NB4 (cell line): ENCODE measurements at places on chromosomes 13 and 19.
A peak's percentile ranks its signal among the peaks of the same experiment; 100 is the strongest.

DNA sequence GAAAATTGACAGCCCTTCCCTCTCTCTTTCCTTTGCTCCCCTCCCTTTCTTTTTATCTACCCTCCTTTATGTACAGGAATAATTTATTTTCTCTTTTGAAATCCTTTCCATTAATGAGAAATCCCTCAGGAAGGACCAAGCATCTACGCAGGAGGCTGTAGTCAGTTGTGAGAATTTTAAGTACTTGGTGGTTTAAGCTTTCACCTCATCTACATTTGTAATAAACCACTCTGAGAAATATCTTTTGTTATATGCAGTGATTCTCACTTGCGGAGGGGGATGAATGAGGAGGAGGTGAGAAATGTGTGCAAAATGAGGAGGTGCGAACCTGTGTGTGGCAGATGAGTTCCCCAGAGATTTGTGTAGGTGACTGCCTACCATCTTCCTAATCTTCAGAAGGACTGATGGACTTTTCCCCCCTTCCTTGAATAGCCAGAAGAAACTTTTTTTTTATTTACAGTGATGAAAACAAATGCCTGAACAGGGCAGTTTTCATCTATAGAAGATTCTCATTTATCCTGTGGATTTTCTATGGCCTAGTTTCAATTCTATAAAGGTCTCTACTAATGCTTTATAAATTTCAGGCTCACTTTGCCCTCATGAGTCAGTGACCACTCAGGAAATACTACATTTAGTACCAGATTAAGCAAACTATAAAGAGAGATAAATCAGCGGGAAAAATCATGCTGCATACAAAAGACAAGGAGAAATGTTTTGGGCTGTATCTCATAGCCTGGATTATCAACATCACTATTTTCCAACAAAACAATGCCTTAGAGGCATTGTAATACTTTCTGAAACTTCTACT, 118.3 kb downstream of the LHFPL6 start:
- no peak for DNase-seq

- DNase-seq = no peak
Measured at GRCh38 chr13:91269237-91269636, 78.2 kb upstream of the MIR17HG start.

DNA sequence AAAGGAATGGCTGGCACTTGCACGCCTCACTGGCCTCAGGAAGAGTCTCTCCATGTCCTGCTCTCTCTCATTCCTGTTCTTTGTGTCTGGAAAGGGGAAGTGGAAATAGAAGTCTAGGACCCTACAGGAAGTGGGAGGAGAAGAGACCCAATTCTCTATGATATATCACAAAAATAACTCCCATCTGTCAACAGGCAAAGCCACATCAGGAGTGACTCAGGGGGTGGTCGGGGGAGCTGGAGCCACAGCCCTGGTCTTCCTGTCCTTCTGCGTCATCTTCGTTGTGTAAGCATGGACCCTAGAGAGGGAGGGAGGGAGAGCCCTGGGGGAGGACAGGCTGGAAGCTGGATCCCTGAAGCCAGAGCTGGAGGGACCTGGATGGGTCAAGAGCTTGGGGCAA, 3.0 kb downstream of the SIGLEC9 start:
- peak; percentile 94 for DNase-seq

DNA sequence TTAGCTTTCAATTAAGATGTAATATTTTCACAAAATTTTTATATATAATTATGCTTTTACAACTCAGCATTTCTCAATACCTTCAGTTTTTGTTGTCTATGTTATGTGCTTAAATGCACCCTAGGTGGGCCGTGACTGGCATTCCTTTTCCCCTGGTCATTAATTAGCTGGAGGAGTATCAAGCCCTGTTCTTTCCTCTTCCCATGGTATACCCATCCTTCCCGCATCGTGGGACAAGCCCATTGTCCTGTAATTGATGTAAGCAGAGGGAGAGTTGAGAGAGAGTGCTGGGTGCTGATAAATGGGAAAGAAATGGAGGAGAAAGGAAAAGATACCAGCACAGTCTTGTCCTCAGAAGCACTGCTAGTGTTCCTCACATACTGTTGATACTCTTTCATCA, 591.7 kb downstream of the GPC6 start:
- no peak for DNase-seq

DNA sequence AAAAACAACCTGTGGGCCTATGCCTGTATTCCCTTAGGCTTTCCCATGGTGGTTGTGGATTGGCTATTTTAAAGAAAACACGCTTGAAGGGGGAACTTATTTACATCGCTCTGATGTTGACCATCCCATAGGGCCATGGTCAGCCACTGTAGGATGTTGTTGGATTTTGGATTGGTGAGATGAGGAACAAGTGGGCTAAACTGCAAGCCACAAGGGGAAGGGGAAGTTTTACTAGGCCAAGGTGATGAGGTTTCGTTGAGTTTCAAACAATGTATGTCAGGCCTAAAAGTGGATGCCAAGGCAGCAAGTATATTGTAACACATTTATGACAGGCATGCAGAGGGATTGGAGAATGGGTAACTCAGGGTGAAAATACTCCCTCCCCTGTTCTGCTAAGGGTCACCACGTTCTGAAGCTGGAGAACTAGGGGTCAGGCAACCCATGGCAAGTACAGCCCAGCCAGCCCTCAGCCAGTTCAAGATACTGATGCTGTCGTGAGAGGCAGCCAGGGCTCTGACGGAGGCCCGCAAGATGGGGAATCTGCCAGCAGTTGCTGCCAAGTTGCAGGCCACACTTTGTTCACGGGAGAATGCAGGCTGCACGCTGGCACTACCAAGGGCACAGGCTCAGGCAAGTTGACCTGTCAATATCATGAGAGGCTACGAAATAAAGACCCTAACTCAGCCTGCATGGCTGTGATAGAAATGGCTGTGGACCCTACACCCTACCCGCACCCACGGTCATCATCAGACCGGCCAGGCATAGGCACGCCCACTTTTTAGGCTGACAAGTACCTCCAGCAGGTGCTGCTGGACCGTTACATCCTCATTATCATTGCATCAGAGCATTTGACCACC, 11.1 kb downstream of the IRGC start:
- DNase-seq = peak; percentile 18

GRCh38 chr19:29520390-29520789, 5.4 kb upstream of the VSTM2B start:
- no peak for DNase-seq

DNA sequence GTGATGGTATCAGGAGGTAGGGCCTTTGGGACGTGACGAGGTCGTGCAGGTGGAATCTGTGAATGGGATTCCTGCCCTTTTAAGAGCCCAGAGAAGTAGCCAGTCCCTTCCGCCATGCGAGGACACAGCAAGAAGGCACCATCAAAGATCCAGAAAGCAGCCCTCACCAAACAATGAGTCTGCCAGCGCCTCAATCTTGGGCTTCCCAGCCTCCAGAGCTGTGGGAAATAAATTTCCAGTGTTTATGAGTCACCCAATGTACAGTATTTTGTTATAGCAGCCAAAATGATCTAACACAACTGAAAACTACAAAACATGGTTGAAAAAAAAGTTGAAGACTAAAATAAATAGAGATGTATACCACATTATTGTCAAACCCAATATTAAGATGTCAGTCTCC, 16.9 kb upstream of the LAMP1 start:
- DNase-seq = no peak

DNA sequence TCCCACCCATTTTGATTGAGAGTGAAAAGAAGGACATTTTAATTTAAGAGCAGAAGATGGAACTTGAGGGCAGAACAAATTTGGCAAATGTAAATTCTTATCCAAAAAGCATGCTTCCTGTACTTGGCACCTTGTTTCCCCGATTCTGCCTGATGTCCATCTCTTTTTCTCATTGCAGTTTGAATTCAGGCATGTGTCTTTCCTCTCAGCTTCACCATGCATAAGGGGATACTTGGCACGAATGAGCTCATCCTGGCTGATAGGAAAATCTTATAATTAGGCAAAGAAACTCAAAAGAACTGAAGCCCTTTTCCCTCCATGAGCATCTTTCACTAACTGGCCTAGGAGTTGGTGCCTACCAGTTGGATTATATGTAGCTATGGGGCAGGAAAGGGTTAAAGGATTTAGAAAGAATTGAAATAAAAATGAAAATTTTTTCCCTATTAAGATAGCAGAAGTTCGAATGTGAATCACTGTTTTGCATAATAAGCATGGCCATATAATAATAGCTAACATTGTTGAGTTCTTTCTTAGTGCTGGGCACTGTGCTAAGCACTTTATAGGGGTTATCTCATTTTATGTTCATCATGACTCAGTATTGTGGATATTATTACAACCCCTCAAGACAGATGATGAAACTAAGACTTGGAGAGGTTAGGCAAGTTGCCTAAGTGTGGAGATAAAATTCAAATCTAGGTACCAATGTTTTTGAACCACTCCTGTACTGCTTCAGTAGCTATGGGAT, 386.6 kb downstream of the KCNRG start:
- no peak for DNase-seq

GRCh38 chr19:31257426-31258130, 91.7 kb downstream of the TSHZ3 start:
- no peak for DNase-seq

- DNase-seq = no peak
Measured at GRCh38 chr13:64782466-64782865, 2447.7 kb downstream of the PCDH9 start.

GRCh38 chr19:29378543-29379080, 147.2 kb upstream of the VSTM2B start:
- DNase-seq = no peak

- DNase-seq = no peak
Measured at GRCh38 chr13:99434258-99434788, 66.9 kb upstream of the TM9SF2 start.

DNA sequence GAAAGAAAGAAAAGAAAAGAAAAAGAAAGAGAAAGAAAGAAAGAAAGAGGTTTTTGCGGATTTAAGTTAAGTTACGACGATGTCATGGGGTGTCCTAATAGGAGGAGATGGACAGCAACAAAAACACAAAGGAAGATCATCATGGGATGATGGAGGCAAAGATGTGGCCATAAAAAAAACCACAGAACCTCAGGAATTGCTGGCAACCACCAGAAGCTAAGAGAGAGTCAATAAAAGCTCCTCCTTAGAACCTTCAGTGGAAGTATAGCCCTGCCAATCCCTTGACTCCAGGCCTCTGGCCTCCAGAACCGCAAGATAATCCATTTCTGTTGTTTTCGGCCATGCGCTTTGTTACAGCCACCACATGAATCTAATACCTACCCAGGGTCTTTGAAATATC, 11.5 kb downstream of the PLEKHA4 start:
- DNase-seq = no peak

DNA sequence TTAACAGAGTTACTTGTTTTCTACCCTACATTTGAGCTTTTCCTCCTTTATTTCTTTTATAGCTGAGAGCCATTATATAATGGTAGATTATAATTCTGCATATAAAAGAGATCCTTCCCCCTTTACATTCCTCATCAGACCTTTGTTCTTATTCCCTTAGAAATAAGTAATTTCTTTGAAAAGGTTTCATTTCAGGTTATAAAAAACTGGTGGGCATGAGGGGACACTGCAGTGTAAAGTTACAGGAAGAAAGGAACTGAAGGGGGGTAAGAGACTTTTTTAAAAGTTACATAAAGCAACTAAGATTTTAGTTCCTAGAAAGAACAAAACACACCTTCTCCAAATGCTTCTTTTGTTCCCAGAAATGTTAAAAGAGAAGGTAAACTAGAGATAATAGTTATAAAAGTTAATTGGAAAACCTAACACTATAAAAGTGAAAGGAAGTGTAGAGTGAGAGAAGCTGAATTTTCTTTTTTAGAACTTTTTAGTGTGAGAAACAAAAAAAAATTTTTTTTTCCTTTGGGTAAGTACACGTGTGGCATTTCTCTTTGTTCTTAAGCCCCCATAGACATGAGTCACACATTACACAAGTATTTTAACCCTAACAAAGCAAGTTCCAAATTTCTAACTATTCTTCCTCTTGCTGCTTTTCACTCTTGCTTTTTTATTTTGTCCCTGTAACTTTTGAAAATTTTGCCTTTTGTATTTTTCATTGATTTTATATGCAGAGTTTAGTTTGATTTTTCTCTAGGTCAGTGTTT, 106.4 kb upstream of the MLNR start:
- peak; percentile 81 for DNase-seq

DNA sequence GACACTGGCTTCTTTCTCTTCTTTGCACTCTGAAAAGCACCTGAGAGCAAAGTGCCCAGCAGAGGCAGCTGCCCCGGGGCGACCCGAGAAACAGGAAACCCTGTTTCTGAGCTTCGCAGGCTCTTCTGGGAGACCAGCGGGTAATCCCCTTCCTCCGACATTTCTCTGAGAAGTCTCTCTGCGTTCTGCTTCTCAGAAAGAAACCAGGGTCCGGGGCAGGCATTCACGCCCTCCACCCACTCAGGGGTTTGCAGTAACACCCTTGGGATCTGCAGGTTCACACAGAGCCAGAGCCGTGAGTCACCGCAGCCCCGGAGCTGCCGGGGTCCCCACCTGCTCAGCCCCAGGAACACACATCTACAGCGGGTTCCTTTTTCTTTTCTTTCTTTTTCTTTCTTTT, 86.0 kb downstream of the GADD45B start:
- DNase-seq = peak; percentile 49

DNA sequence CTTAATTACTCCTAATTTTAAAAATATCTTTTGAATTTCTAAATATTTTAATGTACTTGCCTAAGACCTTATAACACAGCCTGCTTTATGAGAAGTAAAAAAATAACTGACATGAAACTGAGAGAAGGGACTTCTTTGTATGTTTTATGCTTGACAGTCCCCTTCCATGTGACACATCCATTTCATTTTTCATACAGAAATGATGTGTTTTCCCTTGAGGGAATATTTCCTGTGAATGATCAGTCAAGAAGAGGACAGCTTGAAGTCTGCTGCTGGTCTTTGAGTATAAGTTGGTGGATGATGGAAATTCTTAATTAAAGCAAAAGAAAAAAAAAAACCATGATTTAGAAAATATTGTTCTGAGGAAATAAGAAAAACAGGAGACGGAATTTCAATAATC, 230.4 kb upstream of the KLHL1 start:
- DNase-seq = no peak

DNA sequence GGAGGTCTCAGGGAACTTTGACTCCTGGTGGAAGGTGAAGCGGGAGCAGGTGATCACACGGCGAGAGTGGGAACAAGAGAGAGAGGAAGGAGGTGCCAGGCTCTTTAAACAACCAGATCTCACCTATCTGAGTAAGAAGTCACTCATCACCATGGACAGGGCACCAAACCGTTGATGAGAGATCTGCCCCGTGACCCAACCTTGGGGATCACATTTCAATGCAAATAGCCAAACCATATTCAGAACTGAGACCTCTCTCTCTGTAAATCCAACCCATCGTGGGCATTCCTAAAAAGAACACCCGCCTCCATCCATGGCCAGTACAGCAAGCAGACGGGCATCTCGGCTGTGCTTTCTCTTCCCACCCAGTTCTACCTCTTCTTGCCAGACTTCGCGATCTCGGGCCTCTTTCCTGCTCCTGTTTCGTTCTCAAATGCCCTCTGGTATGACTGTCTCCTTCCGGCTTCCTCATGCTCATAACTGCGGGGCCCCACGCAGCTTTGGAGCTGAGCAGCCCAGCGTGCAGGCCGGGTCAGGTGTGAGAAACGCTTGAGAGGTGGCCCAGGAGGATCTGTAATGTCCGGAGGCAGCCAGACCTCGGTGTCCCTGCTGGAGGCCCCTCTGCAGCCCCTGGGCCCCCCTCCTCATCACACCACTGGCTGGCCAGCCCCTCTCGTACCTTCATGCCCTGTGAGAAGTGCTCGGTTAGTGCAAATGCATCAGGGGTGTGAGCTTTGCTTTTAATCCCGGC, 97.0 kb upstream of the GPR183 start:
- DNase-seq = no peak
